ENCODE measurements at places on chromosomes 2 and 18.

DNA sequence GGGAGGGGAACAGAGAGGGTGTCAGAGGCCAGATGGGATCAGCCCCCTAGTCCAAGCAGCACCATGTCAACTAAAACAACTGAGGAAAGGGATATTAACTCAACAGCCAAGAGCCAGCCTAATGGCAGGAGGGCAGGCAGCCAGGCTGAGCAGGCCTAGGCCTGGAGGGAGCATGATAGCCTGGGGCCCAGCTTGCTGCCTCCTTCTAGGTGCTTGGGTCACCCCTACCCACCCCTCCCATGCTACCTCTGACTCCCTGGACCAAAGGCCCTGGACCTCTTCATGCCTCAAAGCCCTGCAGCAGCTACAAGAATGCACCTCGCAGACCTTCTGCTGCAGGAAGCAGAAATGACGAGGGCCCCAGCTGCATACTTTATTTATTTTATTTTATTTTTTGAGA is 22.1 kb upstream of the TNS1 start:
- no peak for DNase-seq

DNA sequence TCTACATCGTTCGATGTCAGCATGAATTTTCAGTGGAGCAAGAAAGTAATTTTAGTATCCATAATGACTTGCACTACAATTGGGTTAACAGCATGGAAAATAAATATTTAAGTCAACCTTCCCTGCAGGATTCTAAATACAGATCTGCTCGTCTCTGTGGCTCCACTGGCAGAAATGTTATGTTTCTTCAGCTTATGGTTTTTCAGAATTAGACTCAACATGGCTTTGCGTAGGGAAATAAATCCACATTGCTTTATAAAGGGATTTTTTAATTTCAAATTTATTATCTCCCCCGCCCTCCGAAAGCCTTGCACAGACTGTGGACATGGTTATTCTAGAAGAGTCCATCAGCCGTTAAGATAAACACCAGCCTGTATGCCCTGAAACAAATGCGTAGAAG is 18.2 kb downstream of the TNFRSF11A start:
- no peak for DNase-seq

DNA sequence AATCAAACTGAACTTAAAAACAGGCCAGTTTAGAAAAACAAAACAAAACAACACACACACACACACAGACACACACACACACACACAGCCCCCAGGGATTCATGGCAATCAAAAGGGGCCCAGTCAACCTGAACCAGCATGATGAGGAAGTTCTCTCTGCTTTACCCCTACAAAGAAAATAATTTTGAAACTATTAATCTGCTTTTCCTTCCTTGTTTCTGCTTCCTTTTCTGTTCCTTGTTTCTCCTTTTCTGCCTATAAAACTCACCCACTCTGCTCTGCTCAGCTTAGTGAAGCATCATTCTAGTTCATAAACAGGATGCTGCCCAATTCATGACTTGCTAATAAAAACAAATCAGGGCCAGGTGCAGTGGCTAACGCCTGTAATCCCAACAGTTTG is 203.1 kb downstream of the RAB3GAP1 start:
- no peak for DNase-seq

DNA sequence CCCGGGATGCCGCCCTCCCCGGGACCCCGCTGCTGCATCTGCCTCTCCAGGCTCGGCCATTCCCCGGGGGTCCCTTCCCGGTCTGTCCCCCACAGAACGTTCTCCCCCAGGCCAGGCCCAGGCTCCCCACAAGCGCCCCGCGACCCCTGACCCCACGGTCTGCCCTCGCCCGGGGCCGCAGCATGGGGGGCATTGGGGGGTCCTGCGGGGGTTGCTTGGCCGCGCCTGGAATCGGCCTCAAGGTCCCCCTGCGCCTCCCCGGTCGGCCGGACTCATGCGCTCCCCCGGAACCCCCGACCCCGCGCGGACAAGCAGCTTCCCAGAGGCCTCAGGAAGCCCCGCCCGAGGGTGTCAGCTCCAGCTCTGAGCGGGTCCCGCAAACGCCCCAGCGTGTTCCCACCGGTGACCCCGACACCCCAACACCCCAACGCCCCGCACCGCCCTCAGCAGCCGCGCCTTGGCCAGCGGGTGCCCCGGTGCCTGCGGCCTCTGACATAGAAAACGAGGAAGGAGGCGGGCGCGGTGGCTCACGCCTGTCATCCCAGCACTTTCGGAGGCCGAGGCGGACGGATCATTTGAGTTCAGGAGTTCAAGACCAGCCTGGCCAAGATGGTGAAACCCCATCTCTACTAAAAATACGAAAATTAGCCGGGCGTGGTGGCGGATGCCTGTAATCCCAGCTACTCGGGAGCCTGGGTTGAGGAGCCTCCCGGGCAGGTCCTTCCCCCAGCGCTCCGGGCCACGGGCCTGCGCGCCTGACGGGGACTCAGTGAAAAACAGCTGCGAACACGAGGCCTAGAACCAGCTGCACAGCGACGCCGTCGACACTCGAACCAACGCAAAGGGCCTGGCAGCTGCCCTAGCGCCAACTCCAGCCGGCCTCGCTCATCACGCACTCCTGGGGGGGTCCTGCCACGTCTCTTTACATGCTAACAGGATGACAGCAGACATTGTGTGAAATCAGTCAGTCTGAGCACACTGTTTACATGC is 61.8 kb upstream of the CTDP1 start:
- DNase-seq: no peak

GRCh38 chr2:147026664-147027295 is 818.0 kb upstream of the ACVR2A start:
- DNase-seq: no peak

- no peak for DNase-seq
Measured at GRCh38 chr2:64405581-64406406, 48.2 kb upstream of the LGALSL start.

All from Right ventricle myocardium inferior (tissue), 1 donor.